ENCODE measurements at places on chromosomes 12 and 14.

GRCh38 chr14:75518625-75519024, 3.6 kb upstream of the BATF start:
- DNase-seq = no peak

DNA sequence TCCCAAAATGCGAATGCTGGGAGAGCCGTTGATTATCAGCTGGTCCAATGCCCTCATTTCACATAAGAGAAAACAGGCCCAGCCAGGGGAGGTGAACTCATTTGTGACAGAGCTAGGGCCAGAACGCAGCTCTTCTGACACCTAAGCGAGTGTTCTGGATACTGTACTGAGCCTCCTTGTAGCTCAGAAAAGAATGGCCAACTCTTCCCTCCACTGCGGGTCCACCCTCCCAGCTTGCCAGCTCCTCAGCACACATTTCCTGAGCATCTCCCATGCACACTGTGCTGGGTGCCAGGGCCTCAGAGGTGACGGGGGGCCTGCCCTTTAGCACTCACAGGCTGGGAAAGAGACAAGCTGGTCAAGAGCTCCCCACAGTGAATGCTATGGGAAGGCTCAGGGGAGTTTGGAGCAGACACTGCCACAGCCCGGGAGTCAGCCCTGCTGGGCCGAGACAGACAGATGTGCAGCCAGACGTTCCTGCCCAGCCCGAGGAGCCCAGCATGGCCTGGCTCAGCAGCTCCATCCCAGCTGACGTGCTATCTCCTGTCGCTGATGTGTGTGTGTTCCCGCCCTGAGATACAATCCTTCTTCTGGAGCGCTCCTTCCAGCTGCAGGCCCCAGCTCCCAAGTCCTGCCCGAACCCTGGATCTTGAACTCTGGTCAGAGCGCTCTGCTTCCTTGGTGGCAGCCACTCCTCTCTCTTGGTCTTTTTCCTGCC, 3.5 kb downstream of the CMTM5 start:
- DNase-seq = no peak

- no peak for DNase-seq
Observed at GRCh38 chr12:89450907-89451306, 73.7 kb downstream of the GALNT4 start.

DNA sequence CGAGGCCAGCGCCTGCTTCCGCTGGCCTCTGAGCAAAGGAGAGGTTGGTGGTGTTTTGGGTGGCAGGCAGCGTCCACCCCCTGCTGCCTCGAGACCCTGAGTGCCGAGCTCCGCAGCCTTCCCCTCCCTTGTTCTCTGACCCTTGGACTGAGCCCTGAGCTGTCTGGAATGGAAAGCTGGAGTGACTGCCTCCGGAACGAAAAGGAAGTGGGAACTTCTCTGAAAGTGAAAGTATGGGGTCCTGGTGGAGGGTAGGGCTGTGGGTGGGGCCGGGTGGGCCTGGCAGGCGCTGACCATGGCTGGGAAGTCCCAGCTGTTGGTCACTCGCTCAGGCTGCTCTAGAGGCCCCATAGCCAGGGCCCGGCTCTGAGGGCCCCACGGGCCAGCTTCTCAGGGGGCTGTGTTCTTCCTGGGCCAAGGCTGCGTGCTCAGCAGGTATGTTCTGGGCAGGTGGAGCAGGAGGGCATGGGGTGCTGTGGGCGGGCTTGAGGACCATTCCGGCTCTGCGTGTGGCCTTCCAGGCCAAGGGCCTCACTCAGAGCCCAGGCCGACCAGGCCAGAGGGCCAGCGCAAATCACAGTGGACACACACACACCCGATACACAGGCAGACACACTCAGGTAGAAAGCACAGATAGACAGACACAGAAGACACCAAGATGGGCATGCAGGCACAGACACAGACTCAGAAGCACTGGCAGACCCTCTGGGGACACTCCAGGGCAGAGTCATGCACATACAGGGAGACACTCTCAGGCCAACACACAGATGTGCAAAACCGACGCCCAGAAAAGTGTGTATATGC, at the start of gene EXOC3L4:
Gene EXOC3L4, plus strand, starts transcription at position 320 of the 804 bp plus-strand sequence. CDS start 5,495 bp downstream, outside the sequence.
- DNase-seq = no peak

GRCh38 chr14:89214221-89214965, 202.6 kb downstream of the FOXN3 start:
- no peak for DNase-seq

GRCh38 chr14:79279645-79280597, 931.4 kb downstream of the DIO2 start:
- no peak for DNase-seq

GRCh38 chr14:67722293-67722692, 20.6 kb downstream of the RDH12 start:
- DNase-seq = no peak

DNA sequence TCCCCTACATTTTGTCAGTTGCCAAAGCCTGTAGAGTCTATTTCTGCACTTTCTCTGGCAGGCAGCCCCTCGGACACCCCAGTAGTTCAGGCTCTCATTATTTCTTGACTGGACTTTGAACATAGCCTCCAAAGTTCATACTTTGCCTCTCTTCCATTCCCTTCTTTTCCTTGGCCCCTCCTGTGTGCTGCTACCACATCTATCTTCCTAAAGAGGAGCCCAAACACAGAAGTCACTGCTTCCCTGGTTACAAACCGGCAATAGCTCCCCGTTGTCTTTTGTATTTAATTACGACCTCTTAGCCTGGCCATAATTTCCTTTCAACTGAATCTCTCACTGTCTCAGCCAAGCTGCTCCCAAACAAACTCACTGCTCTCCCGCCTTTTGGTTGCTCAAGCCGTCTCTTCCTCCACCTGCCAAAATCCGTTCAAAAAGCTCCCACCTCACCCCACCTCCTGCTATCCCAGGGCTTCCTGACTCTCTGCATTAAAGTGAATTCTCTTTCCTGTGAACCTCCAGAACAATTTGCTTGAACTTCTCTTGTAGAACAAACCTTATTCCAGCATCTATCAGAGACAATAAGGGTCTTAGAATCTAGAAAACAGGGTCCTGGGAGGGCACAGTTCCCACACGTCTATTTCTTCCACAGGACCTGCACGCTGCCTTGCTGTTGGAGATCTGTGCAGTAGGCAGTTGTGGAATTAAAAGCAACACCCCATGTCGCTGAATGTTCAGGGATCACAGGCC, 46.9 kb downstream of the PRMT8 start:
- no peak for DNase-seq

- DNase-seq = no peak
Observed at GRCh38 chr14:68495101-68496039, 297.5 kb downstream of the ZFP36L1 start.

GRCh38 chr14:76863724-76864407, 37.7 kb downstream of the LRRC74A start:
- no peak for DNase-seq

DNA sequence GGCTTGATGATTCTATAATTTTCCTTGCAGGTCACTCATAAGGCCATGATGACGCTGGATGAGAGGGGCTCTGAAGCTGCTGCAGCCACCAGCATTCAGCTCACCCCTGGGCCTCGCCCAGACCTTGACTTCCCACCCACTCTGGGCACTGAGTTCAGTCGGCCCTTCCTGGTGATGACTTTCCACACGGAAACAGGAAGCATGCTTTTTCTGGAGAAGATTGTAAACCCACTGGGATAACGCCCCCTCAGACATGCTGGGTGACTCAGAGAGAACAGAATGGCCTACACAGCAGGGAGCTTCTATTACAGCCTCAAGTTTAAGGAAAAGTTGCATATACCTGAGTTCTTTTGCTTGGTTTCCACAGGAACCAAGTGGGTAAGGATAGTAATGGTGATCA, 34.3 kb downstream of the SERPINA3 start:
- no peak for DNase-seq

DNA sequence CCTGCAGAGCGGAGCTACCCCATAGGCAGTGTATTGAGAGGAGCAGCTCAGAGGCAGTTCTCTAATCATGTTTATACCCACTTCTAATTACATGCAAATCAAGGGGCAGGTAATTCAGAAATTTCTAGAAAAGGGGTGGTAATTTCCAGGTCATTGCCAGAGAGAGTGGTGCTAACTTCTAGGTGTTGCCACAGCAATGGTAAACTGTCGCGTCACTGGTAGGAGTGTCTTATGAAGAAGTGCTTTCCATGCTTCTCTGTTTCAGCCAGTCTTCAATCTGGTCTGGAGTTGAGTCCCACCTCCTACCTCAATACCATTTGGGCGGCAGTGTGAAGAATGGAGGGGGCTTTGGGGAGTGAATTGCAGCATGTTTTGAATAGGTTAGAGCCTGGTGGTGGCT, 8.5 kb upstream of the AMN1 start:
- DNase-seq = no peak

GRCh38 chr14:22419620-22420019, 169.4 kb downstream of the DAD1 start:
- DNase-seq = no peak

DNA sequence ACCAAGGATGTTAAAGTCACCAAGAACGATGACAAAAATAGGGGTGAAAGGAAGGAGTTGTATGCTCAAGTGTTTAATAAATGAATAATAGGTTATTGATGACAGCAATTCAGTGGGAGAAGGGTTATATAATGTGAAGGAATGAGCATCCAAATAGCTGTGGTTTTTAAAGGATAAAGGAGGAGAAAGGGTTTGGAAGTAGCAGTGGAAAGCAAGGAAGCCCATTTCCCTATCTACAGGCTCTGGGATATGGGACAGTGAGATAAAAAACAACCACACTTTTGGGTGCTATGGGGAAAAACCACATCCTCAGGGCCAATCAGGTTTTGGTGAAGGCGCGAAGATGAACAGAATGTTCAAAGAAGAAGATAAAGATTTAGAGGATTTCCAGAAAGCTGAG, 258.6 kb downstream of the ZFP36L1 start:
- no peak for DNase-seq

GRCh38 chr12:16118586-16118985, 158.9 kb downstream of the SLC15A5 start:
- DNase-seq = no peak

DNA sequence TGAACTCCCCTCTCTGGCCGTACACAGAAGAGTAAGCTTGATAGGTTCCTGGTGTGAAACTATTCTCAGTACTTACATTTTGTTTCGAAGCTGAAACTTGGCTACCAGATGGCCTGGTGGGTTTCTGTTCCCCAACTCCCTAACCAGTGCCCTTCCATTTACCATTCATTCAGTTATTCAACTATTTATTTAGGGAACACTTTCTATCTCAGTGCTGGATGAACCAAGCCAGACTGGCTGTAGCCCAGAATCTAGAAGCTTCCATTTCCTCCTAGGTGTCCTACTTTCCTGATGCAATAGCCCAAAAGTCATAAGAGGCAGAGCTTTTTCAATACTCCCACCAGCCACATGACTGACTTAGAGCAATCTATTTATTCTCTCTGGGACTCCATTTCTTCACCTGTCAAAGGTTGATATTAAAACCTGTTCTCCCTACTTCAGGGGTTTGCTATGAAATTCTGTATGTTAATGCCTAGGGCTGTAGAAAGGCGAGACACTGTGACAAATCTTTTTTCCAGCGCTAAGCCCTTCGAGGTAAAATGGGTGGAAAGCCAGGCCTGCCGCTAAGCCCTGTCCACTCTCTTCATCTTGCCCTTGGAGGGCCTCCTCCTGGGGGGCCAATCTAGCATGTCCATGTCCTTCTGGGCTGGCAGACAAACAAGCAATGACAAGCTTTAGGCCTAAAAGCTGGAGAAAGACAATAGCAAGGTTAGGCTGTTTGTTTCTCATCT, 8.1 kb upstream of the IRF2BPL start:
- DNase-seq = no peak

- no peak for DNase-seq
Observed at GRCh38 chr14:88143810-88144209, 138.9 kb downstream of the GPR65 start.

DNA sequence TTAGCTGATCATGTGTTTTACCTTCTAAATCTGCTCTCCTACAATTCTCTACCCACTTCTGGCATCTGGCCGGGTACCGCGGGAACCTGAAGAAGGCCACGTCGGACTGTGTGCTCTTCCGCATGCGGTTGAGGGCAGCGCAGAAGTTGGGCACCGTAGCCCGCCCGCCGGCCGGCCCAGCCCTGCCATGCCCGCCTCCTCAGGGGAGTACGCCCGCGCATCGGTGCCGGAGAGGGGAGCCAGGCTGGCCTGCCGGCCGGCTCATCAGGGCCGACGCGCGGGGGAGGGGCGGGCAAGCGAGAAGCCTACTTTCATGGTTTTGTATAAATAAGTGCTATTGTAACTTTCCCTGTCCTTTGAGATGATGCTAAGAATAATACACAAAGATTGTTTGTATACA, 19.9 kb upstream of the ADAMTS20 start:
- DNase-seq = no peak

DNA sequence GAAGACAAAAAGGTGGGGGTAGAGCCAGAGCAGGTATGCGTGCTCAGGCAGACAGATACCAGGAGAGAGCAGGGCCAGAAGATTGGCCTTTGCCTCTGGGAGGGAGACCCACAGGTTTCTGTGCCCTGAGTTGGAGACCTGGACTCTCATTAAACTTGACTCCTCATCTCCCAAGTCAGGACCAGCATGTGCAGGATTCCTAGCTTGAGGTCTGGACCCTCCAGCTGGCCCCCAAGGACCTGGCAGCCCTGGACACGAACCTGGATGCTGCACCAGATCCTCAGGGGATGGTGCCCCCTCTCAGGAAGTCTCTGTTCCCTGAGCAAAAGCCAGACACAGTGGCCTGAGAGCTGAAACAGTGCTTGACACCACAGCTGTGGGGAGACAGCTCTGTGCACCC, 10.5 kb upstream of the KRT73 start:
- DNase-seq = no peak

DNA sequence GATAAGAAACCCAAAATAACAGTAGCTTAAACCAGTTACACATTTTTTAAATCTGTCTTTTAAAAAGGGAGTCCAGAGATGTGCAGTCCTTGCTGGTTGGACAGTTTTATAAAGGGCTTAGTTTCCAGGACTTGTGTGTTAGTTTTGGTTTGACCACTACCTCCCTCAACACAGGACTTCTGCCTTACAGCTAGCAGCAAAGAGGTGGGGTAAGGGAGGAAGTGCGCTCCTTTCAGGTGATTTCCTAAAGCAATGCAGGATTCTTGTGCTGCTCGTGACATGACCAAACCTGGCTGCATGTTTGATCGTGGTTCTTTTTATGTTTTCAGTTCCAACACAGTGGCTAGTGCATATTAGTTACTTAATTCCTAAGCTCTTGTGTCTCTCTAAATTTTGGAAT, 266.2 kb downstream of the TMTC2 start:
- DNase-seq = no peak

- DNase-seq = no peak
Observed at GRCh38 chr12:97573901-97574300, 111.3 kb downstream of the RMST start.

DNA sequence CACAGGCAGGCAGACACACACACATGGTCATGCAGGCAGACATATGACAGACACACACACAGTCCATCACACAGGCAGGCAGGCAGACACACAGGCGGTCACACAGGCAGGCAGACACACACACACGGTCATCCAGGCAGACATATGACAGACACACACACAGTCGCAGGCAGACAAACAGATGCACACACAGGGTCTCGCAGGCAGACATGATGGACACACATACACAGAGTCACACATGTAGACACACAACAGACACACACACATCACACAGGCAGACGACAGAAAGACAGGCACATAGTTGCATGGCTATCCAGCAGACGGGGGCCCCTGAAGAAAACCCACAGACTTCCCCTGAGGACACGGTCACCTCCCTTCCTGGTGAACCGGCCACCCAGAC, 135.4 kb downstream of the NCOR2 start:
- no peak for DNase-seq

GRCh38 chr12:43982544-43982943, 146.7 kb downstream of the TMEM117 start:
- no peak for DNase-seq

- no peak for DNase-seq
Observed at GRCh38 chr14:56400109-56400825, 179.3 kb upstream of the TMEM260 start.

- no peak for DNase-seq
Observed at GRCh38 chr12:132466241-132467201, 23.4 kb upstream of the FBRSL1 start.

- no peak for DNase-seq
Observed at GRCh38 chr12:98418357-98419075, 96.9 kb upstream of the TMPO start.
